Transverse colon (tissue), 4 donors: ENCODE measurements at places on chromosomes 1 and 21. TPM values are rescaled to one million over a fixed set of nuclear protein-coding genes. Genes with fewer than 3 reads are reported as not detected.

DNA sequence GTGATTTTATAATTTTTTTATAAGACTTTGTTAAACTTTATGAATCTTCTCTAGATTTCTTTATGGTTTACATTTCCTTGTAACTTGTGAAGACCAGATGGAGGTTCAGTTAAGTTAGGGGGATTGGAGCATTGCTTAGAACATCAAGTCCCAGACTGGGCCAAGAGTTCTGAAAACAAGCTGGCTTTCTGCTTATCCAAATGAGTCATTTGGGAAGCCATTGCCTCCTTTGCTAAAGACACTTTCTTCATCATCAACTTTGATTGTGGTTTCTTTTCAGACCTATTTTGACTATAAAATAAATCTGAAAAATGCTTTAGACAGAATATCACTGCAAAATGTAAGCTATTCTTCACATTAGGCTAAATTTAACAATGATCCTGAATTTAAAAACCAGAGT is 446.8 kb downstream of the USP25 start:
- DNase-seq = no peak

- no peak for DNase-seq
Measured at GRCh38 chr1:18948048-18948912, 8.2 kb downstream of the IFFO2 start.

Gene HRNR
- not detected for total RNA-seq

Gene SPRR1A
- not detected for total RNA-seq

Gene HTR6
- total RNA-seq = not detected

Gene KRTAP6-1
- not detected for total RNA-seq

- DNase-seq = no peak
Measured at GRCh38 chr1:36560177-36560576, 77.5 kb upstream of the CSF3R start.

Gene LPAR3
- 3.5 TPM for total RNA-seq

- DNase-seq = no peak
Measured at GRCh38 chr1:161162806-161163205, 3.4 kb upstream of the PPOX start.

GRCh38 chr1:216721863-216722262 is 1.4 kb downstream of the ESRRG start:
- DNase-seq = no peak

Gene PRRX1
- 9.2 TPM for total RNA-seq

GRCh38 chr1:63363014-63363413 is 4.4 kb upstream of the ALG6 start:
- no peak for DNase-seq
